Vagina (tissue), 2 donors: ENCODE measurements at places on chromosomes 1 and 21.
A peak's percentile ranks its signal among the peaks of the same experiment; 100 is the strongest.

GRCh38 chr1:59397139-59397858 lies 100.4 kb downstream of the FGGY start:
- no peak for DNase-seq

GRCh38 chr1:115643225-115643624 lies 1.5 kb downstream of the VANGL1 start:
- no peak for DNase-seq

DNA sequence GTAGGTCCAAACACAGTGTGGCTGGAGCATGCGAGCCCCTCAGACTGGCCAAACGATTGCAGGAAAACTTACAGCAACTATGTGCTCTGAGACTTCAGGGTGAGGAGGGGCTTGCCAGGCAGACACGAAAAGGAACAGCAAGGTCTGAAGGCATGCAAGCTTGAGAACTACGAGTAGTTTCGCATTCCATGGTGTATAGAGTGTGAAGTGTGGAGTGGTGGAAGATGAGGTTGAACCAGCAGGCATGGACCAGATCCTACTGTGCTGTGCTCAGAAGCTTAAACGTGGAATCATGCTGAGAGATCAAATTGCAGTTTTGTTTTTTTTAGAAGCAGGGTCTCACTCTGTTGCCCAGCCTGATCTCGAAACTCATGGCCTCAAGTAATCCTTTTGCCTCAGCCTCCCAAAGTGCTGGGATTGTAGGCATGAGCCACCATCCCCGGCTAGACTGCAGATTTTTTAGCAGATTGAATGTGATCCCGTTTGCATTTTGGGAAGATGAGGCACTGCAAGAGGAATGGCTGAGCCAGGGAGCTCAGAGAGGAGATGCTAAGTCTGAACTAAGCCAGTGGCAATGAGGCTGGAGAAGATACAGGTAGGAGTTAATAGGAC lies 5.1 kb upstream of the TFAP2E start:
- DNase-seq: no peak

GRCh38 chr1:26887125-26887524 lies 3.0 kb downstream of the GPN2 start:
- no peak for DNase-seq

DNA sequence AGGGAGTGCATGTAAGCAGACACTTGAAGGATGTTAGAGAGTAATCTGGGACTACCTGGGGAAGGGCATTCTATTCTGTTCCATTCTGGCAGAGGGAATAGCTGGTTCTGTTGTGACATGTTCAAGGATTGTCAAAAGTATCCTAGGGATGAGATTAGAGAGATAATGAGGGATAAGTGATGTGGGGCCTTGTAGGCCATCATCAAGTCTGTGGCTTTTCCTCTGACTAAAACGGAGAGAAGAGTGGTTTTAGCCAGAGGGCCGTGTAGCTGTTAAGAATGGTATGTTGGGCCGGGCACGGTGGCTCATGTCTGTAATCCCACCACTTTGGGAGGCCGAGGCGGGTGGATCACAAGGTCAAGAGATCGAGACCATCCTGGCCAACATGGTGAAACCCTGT lies 23.6 kb downstream of the TGFB2 start:
- DNase-seq: no peak

DNA sequence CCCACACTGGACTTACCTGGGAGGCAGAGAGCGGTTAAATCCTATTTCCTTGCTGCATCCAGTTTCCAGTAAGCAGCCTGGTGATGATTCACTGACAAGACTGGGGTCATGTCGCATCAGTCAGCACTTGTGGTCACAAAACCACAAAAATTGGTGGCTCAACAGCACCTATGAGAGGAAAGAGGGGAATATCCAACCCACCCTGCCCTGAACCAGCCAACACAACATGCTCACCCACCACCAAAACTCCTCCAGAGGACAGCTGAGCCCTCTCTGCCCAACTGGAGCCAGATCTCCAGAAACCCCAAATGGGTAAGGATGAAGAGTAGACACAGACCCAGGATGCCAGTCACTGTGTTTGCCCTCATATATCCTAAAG lies 64.0 kb downstream of the CD46 start:
- no peak for DNase-seq

DNA sequence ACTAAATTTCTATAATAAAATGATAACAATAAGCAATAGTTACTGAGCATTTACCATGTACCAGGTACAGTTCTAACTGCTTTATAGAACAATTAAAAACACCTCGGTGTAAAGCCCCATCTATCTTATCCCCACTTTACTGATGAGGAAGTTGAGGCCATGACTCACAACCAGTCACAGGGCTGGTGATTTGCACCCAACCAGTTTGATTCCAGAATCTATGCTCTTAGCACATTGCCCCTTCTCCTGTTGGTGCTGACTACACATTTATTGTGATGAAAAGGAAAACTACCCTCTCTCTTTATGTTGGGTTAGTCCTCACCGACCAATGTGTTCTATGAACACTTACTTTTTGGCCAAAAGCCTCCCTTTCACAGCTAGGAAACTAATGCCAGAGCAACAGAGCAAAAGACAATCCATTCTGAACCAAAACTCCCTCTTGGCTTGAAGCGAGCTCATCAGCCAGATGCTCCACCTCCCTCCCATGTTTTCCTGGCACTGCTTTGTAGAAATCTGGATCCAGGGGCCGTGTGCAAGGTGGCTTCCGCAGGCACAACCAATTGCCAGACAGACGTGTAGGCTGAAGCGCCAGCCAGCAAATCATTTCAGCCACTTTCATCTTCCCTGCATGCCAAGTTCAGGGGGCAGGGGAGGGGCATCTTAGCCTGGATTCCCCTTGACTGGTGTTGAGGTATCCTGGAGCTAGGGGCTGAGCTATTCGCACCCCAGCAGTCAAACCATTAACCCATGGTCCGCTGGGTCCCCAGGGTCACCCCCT lies 32.0 kb upstream of the SLC30A1 start:
- no peak for DNase-seq

- DNase-seq: peak; percentile 100
These were observed 22.6 kb downstream of the RNU1-3 start for GRCh38 chr1:16644193-16644481.

DNA sequence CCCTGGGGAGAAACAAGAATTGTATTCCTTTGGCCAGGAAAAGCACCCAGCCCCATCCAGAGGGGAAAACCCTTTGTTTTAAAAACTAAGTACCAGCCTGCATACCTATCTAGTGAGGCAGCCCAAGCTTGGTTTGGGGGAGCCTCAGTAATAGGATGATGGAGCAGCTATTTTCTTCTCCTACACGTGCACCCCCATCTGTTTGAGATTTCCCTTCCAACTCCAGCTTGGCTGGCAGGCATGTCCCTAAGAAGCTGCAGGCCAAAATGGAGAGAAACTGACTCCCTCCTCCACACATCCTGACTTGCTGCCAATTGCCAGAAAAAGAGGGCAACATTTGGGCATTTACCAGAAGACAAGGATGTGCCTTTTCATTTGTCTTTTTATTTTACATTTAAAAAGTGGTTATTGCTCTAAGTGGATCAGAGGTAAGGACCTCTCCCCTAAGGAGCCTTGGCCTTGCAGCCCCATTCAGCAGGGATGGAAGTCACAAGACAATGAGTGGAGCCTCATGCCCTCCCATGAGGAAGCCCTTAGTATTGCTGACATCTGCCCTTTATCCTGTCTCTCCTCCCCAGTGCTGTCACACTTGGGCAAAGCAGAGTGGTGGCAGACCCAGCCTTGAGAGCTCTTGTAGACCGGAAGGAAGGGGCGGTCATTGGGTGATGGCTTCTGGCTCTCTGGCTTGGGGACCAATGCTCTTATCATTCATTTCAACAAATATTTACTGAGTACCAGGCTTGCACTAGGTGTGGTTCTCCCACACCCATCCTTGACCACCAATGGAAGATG lies 8.6 kb downstream of the FNDC5 start:
- DNase-seq: no peak

DNA sequence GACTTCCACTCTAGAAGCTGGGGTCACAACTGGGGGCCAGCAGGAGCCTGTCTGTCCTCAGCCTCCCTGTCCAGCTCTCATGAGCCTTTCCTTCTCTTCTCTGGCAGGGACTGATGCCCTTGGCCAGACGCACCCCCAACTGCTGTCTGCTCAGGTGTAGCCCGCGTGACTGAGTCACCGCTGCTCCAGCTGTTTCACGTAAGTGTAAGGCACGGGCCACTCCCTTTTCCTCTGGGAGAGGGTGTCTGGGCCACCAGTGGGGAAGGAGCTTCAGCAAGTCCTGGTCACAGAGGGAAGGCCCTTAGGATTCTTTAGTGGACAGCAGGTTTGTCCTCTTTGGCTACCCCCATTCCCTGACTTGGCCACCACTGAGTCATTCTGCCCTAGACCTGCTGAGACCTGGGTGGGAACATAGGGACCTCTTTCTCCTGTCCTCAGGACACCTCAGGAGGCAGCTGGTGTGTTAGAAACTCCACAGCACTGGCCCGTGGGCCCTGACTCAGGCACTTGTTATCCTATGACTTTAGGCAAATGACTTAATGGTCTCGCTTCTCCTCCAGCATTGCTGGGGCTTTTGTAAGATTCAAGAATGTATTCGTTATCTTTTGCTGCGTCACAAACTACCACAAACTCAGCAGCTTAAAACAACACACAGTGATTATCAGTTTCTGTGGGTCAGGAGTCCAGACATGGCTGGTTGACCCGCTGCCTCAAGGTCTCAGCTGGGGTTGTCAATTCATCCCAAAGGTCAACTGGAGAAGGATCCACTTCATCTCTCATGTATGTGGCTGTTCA lies 64.8 kb downstream of the FAM163A start:
- DNase-seq: no peak

DNA sequence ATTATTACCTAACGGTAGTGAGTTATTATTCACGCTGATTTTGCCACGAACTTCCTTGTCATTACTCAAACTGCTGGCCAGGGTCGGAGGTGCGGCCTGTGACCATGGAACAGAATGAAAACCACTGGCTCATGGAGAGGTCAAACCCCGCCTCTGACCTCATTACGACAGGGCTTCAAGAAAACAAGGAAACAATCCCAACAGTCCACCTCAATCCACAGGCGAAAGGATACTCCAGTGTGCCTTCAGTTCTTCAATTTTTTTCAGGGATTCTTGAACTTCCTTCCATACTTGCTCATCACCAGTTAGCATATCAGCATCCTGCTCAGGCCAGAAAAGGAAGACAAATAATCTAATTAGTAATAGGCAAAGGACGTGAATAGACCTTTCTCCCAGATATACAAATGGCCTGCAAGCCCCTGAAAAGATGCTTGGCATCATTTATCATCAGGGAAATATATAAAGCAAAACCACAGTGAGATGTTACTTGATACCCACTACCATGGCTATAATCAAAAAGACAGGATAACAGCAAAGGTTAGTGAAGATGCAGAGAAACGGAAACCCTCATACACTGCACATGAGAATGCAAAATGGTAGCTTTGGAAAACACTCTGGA lies 643.4 kb downstream of the SMYD3 start:
- no peak for DNase-seq

- DNase-seq: no peak
These were observed 19.7 kb upstream of the CAPZB start for GRCh38 chr1:19504796-19505692.

DNA sequence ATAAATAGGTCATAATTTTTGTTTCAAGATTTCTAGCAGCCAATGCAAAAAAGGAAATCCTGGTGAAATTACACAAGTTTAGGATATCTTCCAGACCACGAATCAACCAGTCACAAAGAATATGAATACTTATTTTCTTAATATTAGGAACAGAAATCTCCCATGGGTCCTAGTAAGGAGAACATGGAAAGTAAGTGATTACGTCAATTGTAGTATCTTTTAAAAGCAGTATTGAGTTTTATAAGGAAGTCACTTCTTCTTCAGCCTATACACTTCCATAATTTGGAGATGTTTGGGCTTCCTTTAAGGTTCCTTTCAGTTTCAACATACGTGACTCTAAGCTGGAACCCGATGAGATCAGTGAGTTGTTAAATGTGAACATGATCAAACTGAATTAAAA lies 534.5 kb downstream of the USP25 start:
- DNase-seq: no peak

DNA sequence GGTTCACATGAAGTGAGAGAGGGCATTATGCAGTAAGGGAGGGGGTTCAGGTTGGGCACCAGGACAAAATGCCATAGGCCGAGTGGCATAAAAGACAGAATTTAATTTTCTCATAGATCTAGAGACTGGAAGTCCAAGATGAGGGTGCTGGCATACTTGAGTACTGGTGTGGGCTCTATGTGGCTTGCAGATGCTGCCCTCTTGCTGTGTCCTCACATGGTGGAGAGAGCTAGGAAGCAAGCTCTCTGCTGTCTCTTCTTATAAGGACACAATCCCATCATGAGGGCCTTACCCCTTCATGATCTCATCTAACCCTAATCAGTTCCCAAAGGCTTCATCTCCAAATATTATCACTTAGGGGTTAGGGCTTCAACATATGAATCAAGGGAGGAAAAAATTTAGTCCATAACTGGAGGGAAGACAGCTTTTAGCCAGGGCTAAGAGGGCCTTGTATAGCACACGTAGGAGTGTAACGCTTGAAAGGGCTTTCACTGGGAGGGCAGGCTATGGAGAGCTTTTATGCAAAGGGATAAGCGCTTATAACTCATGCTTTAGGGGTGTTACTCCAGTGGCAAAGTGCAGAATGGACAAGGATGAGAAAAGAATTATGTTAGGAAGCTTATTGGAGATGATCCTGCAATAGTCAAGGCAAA lies 64.5 kb downstream of the PLPPR5 start:
- DNase-seq: no peak

DNA sequence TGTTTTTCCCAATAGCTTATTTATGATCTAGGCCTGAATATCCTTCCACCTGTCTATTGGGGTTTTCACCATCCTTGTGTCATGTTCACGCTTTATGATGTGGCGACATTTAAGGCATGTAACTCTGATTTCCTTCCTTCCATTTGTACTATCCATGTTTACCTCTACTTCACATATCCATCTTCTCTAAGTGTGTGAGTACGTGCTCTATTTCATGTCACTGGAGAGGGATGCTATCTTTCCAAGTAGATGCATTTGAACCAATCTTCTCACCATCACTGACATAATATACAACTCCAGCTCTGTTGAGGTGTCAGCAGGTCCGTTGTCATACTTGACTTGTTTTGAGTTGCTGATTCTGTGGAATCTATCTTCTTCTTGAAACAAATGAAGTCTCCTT lies 283.2 kb downstream of the PTBP2 start:
- no peak for DNase-seq

DNA sequence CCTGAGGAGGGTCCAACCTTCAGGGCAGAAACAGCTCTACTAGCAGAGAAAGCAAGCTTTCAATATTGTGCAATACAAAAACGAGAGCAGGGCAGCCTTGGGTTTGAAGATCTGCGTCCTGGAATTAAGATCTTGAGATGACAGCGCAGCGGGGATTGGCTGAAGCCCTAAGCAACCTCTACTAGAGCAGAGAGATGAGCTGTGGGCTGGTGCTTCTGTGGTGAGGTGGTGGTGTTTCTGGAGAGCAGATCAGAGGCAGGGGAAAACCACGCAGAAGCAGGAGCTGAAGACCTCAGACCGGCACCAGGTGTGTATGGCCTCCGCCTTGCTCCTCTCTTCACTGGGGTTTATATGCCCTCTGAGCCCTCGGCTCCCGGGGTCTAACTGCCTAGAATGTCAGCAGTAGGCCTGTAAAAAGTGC lies 12.5 kb downstream of the TRAF3IP3 start:
- DNase-seq: no peak
